ENCODE measurements at places on chromosomes 1 and 21. TPM values are rescaled to one million over a fixed set of nuclear protein-coding genes. Genes with fewer than 3 reads are reported as not detected.

DNA sequence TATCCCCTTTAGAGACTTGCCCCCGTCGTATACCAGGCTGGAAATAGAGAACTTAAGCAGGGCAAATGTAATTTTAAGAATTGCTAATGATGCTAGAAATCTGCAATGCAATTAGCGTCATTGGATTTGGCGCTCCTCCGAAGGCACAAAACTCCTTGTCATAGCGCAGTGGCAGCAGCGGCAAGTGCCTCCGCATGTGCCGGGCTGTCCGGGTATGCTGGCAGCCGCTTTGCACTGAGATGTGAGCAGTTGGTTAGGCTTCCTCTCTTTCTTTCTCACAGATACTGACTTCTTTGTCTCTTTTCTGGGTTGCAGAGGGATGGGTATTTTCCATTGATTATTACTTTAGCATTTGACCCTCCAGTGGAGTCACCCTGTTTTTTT is 193.4 kb upstream of the LMO4 start:
- H3K27ac ChIP-seq, result no peak overlapping the region
- DNase-seq, result no peak
- no peak overlapping the region for H3K4me3 ChIP-seq

GRCh38 chr1:11301601-11302000 is 28.6 kb downstream of the UBIAD1 start:
- no peak overlapping the region for H3K4me3 ChIP-seq
- H3K27me3 ChIP-seq, result no peaks in the 10 kb centered on the region
- no peak overlapping the region for H3K27ac ChIP-seq
- H3K36me3 ChIP-seq, result no peaks in the 10 kb centered on the region

GRCh38 chr1:180392020-180392419 is 110.4 kb downstream of the ACBD6 start:
- H3K4me1 ChIP-seq, result no peaks in the 10 kb centered on the region
- DNase-seq, result no peak
- no peaks in the 10 kb centered on the region for H3K27me3 ChIP-seq
- H3K27ac ChIP-seq, result no peak overlapping the region
- no peaks in the 10 kb centered on the region for H3K36me3 ChIP-seq

- no peak overlapping the region for H3K4me3 ChIP-seq
- H3K36me3 ChIP-seq, result no peaks in the 10 kb centered on the region
- no peak for DNase-seq
Measured at GRCh38 chr1:205495237-205495823, 9.1 kb upstream of the CDK18 start.

The CC2D1B gene
- 39.4 TPM for total RNA-seq

The PSMA5 gene
- 31.1 TPM for total RNA-seq
